ENCODE measurements at places on chromosomes 5 and 9.

DNA sequence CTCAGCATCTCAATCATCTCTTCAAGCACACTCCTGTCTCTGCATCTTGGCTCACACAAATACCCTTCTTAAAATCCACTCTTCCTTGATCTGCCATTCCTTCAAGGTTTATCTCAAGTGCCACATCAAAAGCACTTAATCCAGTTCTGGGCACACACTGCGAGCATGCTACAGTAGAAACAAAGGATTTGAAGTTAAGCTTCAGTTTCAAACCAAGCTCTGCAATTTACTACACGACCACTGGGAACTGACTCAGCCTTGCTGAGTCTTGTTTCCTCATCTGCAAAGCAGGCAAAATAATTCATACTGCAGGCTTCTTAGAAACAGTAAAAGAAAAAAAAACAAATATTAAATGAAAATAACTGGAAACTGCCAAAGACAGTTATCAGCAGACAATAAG, 50.5 kb upstream of the CTNNAL1 start:
- no peak for DNase-seq

DNA sequence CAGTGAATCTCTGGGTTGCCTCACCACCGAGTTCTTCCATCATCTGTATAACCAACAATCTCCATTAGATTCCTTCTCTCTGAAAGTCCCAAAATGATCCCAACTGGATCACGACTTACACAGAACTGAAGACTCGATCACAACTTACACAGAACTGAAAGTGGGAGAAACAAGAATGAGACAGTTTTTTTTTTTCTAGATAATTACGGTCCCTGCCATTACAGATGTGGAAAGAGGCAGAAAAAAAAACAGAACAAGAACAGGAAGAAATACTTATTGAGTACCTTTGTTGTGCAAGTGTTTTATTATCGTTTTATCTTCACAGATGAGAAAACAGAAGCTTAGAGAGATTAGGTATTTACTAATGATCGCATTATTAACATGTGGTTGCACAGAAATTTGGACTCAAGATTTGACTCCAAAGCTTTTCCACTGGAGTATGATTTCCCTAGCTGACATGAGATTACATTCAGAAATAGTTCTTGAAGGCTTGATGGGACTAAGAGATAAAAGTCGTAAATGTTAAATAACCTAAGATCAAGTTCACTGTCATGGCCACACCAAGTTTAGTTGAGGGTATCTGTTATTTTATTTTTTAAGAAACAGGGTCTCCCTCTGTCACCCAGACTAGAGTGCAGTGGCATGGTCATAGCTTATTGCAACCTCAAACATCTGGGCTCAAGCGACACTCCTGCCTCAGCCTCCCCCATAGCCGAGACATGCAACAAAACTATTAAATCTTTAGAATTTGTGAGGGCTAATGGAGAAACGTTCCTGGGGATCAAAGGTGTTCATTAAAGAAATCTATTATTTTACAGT, 8.9 kb downstream of the PLK2 start:
- no peak for DNase-seq

GRCh38 chr9:137186385-137186784, 2.0 kb downstream of the ANAPC2 start:
- DNase-seq = no peak

DNA sequence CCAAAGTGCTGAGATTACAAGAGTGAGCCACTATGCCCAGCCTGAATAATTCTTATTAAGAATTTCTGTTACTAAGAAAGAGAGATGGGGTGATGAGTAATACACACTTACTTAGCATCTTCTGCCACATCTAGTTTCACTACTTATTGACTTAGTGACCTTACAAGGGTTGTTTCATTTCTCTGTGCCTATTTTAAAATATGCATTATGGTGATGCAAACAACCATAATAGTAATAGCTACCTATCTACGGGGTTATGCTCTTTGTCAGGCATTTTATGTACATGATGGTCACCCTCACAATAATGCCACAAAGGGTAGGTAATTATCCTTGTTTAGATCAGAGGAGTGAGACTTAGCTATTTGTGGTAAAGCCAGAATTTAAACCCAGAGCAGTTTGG, 499.0 kb upstream of the SGCD start:
- DNase-seq = no peak

DNA sequence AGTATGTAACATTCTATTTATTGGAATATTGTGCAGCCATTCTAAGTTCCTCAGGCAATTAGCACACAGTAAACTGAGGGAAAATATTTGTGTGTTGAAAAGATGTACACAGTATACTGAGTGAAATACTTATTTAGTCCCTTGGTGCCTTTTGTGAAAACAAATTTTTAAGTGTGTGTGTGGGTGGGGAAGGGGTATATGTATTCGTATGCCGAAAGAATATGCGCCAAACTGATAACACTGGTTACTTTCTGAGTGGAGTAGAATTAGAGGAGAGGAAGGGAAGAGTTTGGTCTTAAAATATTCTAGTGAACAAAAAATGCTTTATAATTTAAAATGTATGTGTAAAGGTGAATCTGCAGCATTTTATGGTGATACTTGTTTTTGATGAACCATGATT, 3.1 kb downstream of the DCP2 start:
- no peak for DNase-seq

- no peak for DNase-seq
Observed at GRCh38 chr9:123617286-123617685, 261.3 kb downstream of the CRB2 start.

DNA sequence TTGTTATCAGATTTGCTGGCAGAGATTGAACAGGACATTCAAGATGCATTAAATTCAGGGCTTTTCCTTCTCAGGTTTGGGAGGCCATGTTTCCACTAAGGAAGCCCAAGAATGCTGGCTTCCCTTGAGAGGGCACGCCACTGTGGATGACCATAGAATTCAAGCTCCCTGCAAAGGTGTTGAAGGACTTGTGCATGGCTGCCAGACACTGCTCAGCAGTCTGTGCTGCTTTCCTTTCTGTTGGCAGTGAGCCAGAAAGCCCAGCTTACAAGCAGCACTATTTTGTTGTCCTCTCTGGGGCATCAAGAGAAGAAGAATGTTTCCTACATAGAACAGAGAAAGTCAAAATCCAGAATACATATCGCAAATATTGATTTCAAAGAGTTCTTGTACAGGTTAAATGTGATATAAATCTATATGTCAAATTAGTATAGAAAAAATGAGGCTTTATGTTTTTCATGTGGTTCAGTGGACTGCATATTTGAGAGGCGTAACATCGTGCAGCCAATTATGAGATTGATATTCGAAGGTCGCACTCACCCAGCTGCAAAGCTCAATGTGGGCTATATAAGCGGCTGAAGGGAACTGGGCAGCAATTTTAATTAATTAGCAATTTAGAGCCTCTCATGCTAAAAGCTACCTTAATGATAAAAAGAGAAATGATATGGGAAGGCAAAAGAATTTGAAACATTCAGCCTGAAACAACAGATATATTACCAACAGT, 103.1 kb upstream of the ISL1 start:
- no peak for DNase-seq

- no peak for DNase-seq
Observed at GRCh38 chr5:32552936-32553335, 32.4 kb upstream of the SUB1 start.

- DNase-seq = no peak
Observed at GRCh38 chr5:71456362-71456743, 902 bp downstream of the BDP1 start.

DNA sequence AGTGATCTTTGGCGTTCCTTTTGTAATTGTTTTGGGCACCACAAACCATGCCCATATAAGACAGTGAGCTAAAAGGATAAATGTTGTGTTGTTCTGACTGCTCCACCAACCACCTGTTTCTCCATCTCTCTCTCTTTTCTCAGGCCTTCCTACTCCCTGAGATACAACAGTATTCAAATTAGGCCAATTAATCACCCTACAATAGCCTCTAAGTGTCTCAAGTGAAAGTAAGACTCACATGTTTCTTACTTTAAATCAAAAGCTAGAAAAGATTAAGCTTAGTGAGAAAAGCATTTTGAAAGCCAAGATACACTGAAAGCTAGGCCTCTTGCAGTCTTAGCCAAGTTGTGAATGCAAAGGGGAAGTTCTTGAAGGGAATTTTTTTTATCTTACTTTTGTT, 268.8 kb upstream of the NREP start:
- no peak for DNase-seq

DNA sequence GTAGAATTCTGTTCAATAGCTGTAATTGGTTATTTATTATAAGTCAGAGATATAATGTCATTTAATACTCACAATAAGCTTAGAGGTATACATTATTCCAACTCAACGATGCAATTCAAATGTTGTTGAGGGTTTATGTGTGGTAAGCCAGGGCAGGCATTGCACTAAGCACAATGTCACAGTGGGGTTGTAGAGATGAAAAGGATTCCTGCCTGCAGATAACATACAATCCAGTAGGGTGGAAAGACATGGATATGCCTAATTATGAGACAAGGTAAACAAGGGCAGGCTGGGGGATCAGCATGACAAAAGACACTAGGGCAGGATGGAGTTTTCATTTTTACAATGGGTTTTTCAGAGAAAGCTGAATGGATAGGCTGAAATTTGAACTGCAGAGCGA, 98.7 kb upstream of the PALM2AKAP2 start:
- no peak for DNase-seq

- DNase-seq = no peak
Observed at GRCh38 chr5:135073761-135074345, 39.8 kb upstream of the PITX1 start.

- DNase-seq = no peak
Observed at GRCh38 chr5:100566382-100567141, 31.4 kb downstream of the FAM174A start.

DNA sequence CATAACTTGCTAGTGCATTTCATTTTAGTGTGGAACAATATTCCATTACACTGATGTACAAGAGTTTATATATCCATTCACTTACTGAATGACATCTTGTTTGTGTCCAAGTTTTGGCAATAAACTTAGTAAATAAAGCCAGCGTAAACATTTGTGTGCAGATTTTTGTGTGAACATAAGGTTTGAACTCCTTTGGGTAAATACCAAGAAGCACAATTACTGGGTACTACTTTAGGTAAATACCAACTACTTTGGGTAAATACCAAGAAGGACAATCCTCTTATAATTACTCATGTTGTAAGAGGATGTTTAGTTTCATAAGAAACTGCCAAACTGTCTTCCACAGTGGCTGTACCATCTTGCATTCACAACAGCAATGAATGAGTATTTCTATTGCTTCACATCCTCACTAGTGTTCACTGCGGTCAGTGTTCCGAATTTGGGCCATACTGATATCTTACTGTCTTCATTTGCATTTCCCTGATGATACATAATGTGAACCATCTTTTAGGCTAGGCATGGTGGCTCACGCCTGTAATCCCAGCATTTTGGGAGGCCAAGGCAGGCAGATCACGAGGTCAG, 2.3 kb upstream of the SYK start:
- no peak for DNase-seq

- DNase-seq = no peak
Observed at GRCh38 chr9:124366476-124367220, 48.6 kb downstream of the PSMB7 start.

- DNase-seq = no peak
Observed at GRCh38 chr5:61599370-61600122, 267.5 kb downstream of the ZSWIM6 start.

- no peak for DNase-seq
Observed at GRCh38 chr5:172565455-172565854, 75.6 kb upstream of the NEURL1B start.

DNA sequence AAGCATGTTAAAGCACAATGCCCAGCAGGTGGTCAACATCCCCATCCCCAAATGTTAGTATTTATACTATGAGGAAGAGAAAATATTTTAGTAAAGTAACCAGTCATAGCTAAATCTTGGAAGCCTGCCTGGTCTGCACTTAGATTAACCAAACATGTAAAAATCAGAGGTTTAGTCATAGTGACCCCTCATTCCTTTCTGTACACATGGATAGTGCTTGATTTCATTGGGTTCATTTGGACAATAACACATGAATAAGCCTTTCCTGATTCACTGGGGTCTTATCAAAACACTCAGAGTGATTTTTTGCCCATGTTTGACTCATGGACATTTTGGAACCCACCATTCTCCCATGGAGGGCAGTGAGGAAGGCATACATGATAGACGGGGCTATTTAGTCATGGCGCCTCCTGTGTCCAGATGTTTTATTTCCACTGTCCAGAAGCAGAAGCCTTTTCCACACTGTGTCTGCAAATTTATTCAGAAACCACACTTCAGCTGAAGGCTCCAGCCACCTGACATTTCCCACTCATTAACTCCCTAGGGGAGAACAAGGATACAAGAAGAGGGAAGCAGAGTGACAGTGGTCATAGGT, 32.5 kb downstream of the OR1J1 start:
- DNase-seq = no peak

- no peak for DNase-seq
Observed at GRCh38 chr9:18746631-18747030, 272.7 kb downstream of the ADAMTSL1 start.

- DNase-seq = no peak
Observed at GRCh38 chr5:169988947-169989346, 8.7 kb upstream of the INSYN2B start.

- no peak for DNase-seq
Observed at GRCh38 chr9:20504930-20505329, 117.4 kb downstream of the MLLT3 start.

DNA sequence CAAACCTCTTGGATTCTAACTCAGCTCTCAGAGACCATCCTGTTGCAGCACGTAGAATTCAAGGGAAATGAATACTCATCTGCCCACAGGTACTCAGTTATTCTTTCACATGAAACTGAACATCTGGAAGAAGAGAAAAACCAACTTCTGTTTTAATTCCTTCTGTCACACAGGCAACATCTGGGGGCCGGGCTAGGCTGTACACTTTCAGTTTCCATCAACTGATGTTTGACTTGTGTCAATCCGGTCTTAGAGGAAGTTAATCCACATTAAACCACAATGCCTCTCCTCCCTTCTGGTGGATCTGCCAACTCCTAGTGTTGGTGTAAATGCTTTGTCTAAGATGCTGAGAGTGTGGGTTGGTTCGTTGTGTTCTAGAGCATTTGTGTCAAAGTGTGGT, 17.6 kb downstream of the DMRT3 start:
- no peak for DNase-seq

DNA sequence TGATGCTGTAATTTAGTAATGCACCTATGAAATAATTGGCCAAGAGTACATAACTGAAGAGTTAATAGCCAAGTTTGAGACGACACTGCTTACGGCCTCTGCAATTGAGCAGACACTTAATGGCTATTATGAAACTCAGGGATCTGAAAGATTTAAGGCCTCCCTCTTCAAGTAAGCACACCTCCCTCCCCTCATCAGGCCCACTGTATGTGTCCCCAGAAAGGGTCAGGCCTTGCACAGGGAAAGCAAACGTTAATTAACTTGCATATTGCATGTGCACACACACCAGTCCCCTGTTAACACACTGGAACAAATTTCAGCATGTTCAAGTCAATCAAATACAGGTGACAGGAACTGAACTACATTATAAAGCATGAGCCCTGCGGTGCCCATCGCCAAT, 163.6 kb downstream of the SPOCK1 start:
- DNase-seq = no peak

- no peak for DNase-seq
Observed at GRCh38 chr9:108430655-108431054, 425.1 kb downstream of the ACTL7B start.

DNA sequence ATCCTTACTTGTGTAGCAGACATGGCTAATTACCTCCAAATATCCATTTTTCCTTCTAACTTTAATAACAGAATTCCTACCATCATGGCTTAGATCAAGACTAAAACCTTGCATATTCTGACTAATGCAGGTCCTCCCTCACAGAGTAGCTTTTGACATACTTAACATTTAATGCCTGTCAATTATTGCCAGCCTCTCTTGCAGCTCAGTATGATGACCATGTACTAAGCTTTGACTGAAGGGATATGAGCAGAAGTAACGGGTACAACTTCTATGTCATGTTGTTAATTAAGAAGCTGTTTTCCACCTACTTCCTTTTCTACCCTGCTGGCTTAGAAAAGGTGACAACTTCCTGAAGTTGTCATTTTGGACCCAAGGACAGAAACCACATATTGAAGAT, 533.4 kb downstream of the PSAT1 start:
- DNase-seq = no peak

Measured in stimulated activated CD4-positive, alpha-beta T cell treated with anti-CD3 and anti-CD28 coated beads, Interleukin-4, amount 100 ng/mL, for 48 hours (primary cell).